Foreskin keratinocyte (primary cell): ENCODE measurements at places on chromosomes 11 and 22.
A peak's percentile ranks its signal among the peaks of the same experiment; 100 is the strongest.

DNA sequence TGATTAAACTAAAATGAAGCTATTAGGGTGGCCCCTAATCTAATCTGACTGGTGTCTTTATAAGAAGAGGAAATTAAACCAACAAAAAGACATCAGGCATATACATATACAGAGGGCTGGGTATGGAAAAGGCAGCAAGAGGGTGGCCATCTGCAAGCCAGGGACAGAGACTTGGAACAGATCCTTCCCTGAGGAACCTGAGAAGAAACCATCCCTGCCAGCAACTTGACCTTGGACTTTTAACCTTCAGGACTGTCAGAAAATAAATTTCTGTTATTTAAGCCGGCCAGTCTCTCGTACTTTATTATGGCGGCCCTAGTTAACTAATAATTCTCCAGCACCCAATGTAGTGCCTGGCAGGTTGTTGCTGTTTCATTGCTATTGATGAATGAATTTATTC lies 361.5 kb upstream of the PDGFD start:
- DNase-seq, result no peak

DNA sequence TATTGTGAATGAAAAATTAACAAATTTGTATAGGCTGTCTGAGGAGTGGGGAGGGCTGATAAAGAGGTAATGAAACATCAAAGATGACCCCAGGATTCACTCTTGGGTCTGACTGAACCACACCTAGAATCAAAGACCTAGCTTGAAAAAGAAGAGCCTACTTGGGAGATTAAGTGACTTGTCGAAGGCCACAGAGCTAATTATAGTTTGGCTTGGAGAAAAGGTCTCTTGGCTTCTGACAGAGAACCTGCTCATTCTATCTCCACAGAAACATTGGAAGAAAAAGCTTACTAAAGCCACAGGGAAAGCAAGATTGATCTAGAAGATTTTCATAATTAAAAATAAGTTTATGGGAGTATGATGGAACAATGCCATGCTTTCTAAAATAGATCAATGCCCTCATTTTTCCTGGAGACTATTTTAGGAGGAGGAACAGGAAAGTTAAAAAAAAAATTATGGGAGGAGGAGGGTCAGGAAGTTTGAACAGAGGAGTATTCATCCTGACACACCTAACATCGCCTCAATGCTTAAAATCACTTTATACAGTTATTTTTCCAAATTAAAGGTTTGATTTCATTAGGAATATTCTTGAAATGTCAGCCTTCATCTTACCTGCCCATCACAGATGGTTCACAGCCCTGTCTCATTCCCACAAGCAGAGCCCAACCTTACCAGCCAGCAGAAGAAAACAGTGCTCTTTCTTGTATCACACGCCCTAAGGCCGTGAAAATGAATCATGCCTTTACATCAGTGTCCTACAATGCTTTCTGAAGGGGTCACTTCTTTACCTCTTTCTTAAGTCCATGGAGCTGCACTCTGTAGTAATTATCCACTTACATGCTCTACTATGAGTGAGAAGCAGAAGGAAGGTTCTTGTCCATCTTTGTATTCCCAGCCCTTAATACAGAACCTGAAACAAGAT lies 231.1 kb upstream of the MPPED2 start:
- DNase-seq, result peak; percentile 27

GRCh38 chr11:79030448-79030847 lies 410.4 kb downstream of the TENM4 start:
- DNase-seq, result no peak

- DNase-seq, result no peak
These were observed 24.3 kb downstream of the AMOTL1 start for GRCh38 chr11:94792451-94792850.

- no peak for DNase-seq
These were observed 4.9 kb downstream of the CWC15 start for GRCh38 chr11:94968334-94968958.
